ENCODE measurements at places on chromosomes 16 and 17. TPM values are rescaled to one million over a fixed set of nuclear protein-coding genes. Genes with fewer than 3 reads are reported as not detected.

The NPIPB8 gene
- polyA plus RNA-seq: not detected

The GNG13 gene
- polyA plus RNA-seq: not detected

The SP6 gene
- 0.90 TPM for polyA plus RNA-seq

The FOXC2 gene
- 0.10 TPM for polyA plus RNA-seq

The TEKT1 gene
- not detected for polyA plus RNA-seq

The PGP gene
- polyA plus RNA-seq: 12.4 TPM

The SLC38A8 gene
- polyA plus RNA-seq: not detected

The RABEP2 gene
- 64.5 TPM for polyA plus RNA-seq

The PDF gene
- polyA plus RNA-seq: 7.1 TPM

The GLP2R gene
- 0.12 TPM for polyA plus RNA-seq

The TEKT5 gene
- polyA plus RNA-seq: 0.17 TPM

The CD300LB gene
- polyA plus RNA-seq: 0.47 TPM

The CCL16 gene
- polyA plus RNA-seq: 0.37 TPM

The KCNH6 gene
- polyA plus RNA-seq: not detected

The UBALD1 gene
- 13.6 TPM for polyA plus RNA-seq

The TUBB3 gene
- polyA plus RNA-seq: 4.3 TPM

The SOST gene
- polyA plus RNA-seq: not detected

The PLA2G10 gene
- polyA plus RNA-seq: 0.13 TPM

The NUFIP2 gene
- 11.1 TPM for polyA plus RNA-seq

The ATXN7L3 gene
- polyA plus RNA-seq: 55.5 TPM

The KRTAP1-5 gene
- polyA plus RNA-seq: not detected

The ATP1B2 gene
- polyA plus RNA-seq: 0.54 TPM

The PITPNC1 gene
- 6.8 TPM for polyA plus RNA-seq

The CES5A gene
- polyA plus RNA-seq: not detected

The TOM1L1 gene
- 5.5 TPM for polyA plus RNA-seq

The ODAD4 gene
- 0.30 TPM for polyA plus RNA-seq

The CDK3 gene
- polyA plus RNA-seq: 13.8 TPM

The ADAP2 gene
- polyA plus RNA-seq: 11.5 TPM

Data from spleen (tissue), 13 donors.